ENCODE measurements at places on chromosomes 1 and 21.

GRCh38 chr1:119225265-119225664 is 84.8 kb upstream of the WARS2 start:
- no peak for DNase-seq

GRCh38 chr1:41323243-41323642 is 38.0 kb upstream of the FOXO6 start:
- DNase-seq: no peak

GRCh38 chr1:6580593-6581409 is 1.0 kb downstream of the ZBTB48 start:
- no peak for DNase-seq

GRCh38 chr1:162899422-162900146 is 38.6 kb upstream of the CCDC190 start:
- DNase-seq: no peak

DNA sequence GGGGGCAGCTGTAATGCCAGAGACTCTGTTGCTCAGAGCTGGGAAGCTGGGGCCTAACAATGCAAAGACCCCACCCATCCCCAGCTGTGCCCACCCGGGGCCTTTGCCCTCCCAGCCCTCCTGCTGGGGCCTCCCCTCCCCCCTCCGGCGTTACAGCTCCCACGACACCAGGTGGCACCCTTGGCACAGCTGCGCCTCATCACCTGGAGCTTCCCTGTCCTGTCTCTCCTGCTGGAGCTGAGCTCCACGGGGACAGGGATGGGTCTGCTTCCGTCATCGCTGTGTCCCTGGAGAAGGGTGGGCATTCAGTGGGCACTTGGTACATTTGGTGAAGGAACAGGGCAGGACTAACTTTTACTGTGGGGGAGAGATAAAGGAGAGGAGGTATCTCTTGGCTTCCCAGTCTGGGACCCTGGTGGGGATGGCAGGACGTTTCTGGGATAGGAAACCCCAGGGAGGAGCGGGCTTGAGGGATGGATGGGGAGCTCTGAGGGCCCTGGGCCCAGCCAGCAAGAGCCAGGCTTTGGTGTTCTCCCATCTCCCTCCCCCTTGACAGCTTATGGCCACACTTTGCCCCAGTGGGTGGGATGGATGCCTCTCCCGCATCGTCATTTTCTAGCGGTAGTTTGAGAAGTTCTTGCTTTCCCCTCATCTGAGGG is 453.2 kb downstream of the PTPRU start:
- no peak for DNase-seq

GRCh38 chr1:246459221-246459620 is 47.9 kb downstream of the SMYD3 start:
- no peak for DNase-seq

DNA sequence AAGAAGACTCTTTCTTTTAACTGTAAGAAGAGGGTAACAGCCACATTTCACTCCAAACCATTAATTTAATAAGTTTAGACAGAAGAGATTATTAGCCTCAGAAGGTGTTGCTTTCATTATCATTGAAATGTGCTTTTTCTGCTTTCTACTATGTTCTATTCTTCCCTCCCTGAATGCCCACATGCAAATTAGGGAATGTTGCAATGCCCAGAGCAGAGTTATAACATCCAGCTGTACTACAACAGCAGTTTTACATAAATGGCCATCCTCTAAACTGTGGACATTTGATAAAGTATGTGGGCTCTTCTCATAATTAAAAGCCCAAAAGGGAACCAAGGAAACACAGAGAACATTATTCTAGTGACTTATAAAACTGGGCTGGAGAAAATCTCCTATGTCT is 82.2 kb upstream of the SOD1 start:
- DNase-seq: no peak

DNA sequence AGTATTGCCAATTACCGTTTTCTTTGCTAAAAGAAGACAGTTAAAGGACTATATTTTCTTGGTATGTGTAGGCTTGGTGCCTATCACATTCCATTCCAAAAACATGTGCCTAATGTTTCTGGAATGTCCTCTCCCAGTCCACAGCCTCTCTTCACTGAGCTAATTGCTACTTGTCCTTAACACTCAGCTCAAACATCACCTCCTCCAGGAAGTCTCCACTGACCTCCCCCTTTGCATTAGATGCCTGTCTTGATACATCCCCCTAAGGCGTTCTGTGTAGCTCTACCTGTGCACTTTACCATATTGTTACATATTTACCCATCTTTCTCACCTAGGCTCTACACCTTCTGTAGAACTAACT is 195.6 kb upstream of the CAMK1G start:
- DNase-seq: no peak

GRCh38 chr1:236576004-236576403 is 28.3 kb downstream of the HEATR1 start:
- DNase-seq: no peak

- DNase-seq: no peak
Measured at GRCh38 chr1:157035121-157035520, 10.4 kb downstream of the ARHGEF11 start.

- no peak for DNase-seq
Measured at GRCh38 chr1:8712413-8713231, 104.8 kb downstream of the RERE start.

DNA sequence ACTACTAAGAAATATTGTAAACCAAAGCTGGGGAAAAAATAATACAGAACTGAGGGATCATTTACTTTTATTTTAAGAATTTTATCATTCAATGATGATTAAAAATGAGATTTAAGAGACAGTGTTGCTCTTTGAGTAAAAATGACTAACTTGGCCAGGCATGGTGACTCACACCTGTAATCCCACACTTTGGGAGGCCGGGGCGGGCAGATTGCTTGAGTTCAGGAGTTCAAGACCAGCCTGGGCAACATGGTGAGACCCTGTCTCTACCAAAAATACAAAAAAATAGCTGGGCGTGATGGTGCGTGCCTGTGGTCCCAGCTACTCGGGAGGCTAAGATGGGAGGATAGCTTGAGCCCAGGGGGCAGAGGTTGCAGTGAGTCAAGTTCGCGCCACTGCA is 21.8 kb upstream of the PLEKHO1 start:
- no peak for DNase-seq

DNA sequence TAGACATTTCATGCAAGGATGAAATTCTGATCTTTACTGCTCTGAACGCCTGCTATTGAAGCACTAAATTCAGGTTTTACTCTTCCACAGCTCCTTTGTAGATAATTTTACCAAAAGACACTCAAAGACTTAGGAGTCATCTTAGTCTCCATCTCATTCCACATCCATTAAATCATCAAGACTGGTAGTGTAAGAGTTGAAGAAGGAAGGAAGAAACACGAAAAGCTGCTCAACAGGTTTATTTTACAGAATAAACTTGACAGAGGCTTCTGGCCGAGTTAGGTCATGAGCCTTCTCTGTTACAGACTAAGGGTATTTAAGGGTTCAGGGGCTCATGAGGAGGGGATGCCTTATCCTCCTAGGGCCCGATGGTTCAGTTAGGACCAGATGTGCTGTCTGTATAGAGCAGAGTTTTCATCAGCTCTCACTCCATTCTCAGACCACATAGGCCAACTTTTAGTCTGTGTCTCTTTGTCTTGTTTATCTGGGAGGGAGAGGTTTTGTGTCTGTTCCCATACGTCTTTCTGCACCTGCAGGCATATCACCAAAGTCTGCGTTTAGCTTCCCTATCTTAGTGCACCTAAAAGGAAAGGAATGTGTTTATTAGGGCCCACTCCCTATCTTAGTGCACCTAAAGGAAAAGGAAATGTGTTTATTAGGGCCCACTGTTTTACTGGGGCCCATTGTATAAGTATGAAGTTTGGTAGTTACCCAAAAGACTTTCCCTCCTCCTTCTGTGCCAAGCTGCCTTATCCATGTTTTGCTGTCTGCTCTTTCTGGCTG is 57.4 kb upstream of the RGS18 start:
- DNase-seq: no peak

GRCh38 chr1:47435506-47436303 is 2.1 kb upstream of the FOXD2 start:
- no peak for DNase-seq

DNA sequence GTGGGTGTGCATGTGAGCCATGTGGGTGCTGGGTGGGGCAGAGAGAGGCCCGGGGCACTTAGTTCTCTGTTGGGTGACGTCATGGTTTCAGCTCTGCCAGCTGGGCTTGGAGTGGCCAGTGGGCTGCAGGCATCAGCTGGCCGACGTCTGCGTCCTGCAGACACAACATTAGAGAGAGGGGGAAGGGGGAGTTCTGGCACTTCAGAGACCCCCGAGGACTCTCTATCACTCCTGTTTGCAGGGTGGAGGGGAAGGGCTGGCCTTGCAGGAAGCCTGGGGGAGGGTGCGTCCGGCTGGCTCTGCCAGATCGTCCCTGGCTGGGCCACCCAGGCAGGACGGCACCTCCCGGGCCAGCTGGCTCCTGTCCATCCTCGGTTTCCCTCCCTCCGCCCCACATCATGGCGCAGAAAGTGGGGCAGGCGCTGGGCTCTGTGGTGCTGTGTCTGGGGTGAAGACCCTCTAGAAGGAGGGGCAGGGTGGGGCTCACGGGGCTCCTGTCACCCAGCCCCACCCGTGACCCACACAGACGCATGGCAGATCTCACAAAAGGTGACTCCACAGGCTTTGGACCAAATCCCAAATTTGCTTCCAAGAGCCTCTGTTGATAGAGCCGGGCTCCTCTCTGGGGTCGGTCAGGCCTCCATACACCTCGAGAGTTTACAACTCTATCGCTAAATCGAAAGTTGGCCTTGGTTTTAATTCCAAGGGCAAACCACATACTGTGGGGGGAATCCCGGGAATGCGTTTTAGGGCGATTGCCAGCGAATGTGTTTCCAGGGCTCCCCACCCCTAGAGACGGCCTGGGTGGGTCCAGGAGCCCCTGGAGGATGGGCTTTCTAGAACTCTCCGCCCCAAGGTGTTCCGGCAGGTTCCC is 73.4 kb upstream of the TTC34 start:
- no peak for DNase-seq

GRCh38 chr1:15351310-15351709 is 58.4 kb upstream of the EFHD2 start:
- no peak for DNase-seq

DNA sequence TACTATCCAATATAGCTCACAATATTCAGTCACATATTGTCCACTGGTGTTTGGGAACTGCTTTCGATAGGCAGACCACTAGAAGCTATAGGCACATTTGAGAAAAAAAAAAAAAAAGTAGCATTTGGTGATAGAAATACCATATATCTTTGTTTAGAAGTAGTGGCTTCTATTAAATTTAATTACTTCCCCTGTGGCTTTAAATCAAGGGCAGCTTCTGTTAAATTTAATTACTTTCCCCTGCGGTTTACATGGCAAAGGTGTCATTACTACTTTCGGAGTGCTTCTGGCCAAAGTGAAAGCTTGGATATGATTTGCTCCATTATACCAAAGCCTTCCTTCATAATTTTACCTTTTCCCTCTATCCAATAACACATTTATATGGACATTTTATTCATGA is 229.9 kb downstream of the TTLL7 start:
- no peak for DNase-seq

DNA sequence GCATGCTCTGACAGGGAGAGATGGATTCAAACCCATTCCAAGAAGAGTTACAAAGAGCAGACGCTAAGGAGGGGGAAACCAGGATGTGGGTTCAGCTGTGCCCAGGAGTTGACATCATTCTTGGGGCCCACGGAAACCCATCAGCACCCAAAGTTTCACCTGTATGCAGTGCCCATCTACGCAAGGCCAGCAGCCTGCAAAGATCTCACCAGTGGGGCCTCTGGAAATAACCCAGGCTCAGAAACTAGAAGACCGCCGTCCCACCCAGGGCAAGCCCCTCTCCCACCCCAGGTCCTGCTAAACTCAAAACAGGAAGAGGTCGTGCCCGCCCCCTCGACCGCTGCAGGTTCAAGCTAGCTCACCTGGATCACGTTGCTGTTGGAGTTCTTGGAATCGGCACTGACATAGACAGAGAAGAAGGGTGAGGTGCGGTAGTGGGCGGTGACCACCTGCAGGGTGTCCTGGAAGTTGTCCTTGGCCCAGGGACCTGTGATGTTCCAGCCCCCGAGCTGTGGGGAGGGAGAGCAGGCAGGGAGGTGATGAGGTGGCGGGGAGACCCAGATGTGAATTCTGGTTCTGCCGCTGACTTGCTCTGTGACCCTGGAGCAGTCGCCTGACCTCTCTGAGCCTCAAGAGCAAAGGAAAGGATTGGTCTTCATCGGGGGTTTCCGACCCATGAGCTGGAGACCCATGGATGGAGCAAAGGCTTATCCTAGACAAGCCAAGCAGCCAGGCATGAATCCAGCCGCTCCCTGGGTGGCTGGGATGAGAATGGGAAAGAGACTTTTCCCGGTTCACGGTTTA is 31.7 kb downstream of the ECE1 start:
- no peak for DNase-seq

DNA sequence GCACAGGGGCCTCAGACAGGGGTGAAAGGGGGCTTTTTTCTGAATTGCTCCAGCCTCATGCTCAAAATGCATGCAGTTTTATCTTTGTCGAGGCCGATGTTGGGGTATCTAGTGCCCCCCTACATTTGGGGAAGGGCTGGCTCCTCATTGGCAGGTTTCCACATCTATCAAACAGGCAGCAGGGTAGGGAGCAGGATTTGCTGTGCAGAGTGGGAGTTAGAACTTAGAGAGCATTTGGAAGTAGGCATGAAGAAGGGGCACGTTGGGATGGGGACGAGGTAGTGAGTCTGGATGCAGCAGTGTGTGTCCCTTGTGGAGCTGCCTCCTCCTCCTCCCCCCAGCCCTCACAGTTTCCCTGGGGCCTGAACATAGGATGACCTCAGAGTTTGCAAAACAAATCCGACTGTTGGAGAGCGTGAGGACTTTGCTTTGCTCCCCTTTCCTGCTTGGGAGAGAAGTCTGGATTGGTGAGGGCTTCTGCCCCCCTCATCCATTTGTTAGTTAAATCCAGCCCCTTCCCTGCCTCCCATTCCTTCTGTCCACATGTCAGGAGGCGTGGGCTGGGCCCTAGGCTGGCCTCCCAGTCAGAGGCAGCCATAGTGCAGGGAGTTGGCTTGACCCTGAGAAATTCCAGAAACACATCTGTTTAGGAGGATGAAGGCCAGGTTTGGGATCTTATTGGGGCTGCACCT is 36.9 kb upstream of the GPR37L1 start:
- DNase-seq: no peak

Measured in stimulated activated CD8-positive, alpha-beta memory T cell treated with anti-CD3 and anti-CD28 coated beads, Interleukin-7, amount 100 ng/mL, for 24 hours (primary cell).